ENCODE measurements at places on chromosomes 5 and 9.

DNA sequence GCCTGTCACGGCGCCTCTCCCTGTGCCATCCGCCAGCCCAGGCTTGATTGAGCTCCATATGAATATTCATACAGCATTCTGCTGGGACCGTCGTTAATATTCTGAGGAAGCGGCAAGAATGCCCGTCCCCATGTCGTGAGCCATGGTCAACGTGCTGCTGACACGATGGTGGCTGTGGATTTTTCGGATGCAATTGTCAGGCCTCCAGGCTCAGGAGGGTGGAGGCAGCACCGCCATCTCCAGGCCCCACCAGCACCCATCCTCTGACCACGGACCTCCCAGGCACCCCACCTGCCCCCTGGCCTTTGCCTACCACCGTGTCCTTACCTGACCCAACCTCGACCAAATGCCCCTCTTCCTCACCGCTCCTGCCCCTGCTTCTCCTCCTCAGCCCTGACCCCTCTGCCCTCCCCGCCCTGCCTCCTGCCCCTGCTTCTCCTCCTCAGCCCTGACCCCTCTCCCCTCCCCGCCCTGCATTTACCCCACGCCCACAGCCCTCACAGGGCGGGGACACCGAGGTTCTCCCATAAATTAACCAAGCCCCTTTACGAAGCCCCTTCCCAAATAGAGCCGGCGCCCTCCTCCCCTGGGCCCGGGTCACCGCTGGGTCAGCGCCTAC lies 9.9 kb downstream of the TMEM250 start:
- DNase-seq, result no peak

GRCh38 chr5:6729386-6730310 lies 16.4 kb downstream of the TENT4A start:
- DNase-seq, result no peak

DNA sequence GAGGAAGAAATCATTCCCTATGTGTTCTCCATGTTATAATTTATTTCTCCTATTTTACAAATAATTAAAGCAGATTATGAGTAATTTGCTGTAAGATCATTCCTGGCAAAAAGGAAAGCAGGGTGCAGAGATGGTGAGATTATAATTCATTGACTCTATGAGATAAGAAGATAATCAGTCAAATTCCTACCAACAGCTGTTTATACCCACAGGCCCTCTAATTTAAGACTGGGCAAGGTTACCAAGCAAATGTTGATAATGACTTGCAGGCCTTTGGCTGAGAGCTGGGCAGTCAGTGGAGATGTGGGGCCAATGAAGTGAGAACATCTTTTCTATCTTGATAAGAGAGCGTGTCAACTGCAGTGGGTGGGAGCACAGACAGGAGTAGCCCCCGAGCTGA lies 222.7 kb downstream of the ICE1 start:
- DNase-seq, result no peak

- DNase-seq, result no peak
Observed at GRCh38 chr5:164302533-164303235, 797.3 kb downstream of the MAT2B start.

DNA sequence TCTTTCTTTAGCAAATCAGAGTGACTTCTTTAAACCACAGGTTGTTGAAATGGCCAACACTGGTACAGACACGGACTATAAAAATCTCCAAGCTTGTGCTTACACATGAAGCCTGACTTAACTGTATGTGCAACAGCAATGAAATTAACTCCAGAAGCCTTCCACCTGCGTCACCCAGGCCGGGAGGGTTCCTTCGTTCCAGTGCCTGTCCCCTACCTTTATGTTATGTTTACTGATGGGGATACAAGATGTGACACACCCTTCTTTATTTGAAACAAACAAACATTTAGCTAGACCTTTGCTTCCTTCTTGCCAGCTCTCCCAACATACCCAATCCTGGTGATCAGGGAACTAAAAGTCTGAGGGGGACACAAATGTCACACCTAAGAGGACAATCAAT lies 66.0 kb downstream of the GOLPH3 start:
- no peak for DNase-seq

GRCh38 chr5:24547132-24547531 lies 97.6 kb downstream of the CDH10 start:
- no peak for DNase-seq

- no peak for DNase-seq
Observed at GRCh38 chr9:33166231-33167083, 679 bp downstream of the B4GALT1 start.

GRCh38 chr5:172505403-172505759 lies 51.1 kb upstream of the SH3PXD2B start:
- no peak for DNase-seq

Measured in RCC 7860 (cell line).